Activated CD4-positive, alpha-beta T cell treated with anti-CD3 and anti-CD28 coated beads, Interleukin-2, amount 50 U/mL, for 1 hour (primary cell): ENCODE measurements at places on chromosomes 4 and X.

DNA sequence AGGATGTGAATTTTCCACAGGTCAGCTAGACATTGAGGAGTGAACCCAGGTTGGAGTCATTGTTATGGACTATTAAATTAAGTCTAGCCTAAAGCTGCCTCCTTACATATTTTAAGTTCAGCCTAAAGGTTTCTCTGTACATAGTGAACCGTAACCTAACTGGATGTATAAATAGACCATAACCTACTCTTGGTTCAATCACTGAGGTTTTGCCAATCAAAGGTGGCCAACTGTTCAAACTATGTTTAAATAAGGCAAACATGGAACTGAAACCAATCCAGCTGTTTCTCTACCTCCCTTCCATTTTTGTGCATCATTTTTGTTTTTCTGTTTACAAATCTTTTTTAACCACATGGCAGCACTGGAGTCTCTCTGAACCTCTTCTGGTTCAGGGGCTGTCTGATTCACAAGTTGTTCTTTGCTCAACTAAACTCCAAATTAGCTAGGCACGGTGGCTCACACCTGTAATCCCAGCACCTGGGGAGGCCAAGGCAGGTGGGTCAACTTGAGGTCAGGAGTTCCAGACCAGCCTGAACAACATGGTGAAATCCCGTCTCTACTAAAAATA, 43.9 kb upstream of the SFRP2 start:
- DNase-seq, result no peak

GRCh38 chr4:3430524-3430923, 11.2 kb upstream of the HGFAC start:
- no peak for DNase-seq

- DNase-seq, result no peak
Measured at GRCh38 chr4:80931631-80932081, 98.9 kb upstream of the BMP3 start.

DNA sequence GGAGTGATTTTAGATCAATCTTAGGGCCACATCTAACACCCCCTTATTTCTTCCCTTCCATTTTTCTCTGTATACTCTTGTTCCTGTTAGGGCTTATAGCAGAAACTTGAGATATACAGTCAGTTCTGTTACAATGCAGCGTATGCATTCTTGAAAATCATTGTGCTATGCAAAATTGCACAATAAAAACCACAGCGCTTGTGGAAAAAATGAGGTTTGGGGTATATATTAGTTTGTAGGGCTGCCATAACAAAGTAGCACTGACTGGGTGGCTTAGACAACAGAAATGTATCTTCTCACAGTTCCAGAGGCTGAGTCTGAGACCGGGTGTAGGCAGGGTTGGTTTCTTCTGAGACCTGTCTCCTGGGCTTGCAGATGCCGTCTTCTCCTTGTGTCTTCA, 59.0 kb downstream of the WWC2 start:
- no peak for DNase-seq

DNA sequence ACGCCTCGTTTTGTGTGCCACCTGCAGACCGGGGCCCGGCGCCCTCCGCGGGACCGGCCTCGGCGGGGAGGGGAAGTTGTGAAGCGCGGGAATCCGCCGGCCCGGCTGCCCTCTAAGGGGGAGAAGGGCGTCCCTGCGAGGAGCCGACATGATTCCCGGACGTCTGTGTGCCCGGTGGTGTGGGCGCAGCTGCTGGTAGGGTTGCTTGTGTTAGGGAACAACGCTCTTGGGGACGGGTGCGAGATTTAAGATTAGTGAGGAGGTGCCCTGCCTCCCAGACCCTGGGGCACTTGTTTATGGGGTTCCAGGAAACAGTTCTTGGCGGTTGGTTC, 627 bp downstream of the CDKN2AIP start:
- no peak for DNase-seq

- no peak for DNase-seq
Measured at GRCh38 chrX:2188840-2189239, 311.9 kb downstream of the DHRSX start.

GRCh38 chr4:69831646-69832325, 28.2 kb downstream of the SULT1E1 start:
- DNase-seq, result no peak

- DNase-seq, result no peak
Measured at GRCh38 chr4:159006202-159006601, 96.7 kb upstream of the RAPGEF2 start.

- DNase-seq, result no peak
Measured at GRCh38 chrX:110062919-110063318, 60.0 kb downstream of the TMEM164 start.

DNA sequence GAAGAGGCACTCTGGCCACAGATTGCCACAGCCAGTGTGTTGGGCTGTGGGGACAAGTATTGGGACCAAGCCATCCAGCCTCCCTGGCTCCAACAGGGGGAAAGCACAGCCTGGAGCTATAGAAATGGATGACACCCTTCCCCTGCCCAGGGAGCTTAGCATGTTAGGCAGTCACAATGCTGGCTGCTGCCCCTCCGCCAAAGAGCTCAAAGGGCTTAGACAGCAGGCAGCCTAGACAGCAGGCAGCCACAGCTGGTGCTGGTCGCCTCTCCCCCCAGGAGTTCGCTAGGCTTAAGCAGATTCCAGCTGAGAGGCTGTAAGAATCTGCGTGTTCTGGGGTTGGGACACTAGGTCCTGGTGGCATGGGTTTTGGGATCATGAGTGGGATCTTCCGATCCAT, 94.5 kb upstream of the MXRA5 start:
- no peak for DNase-seq

GRCh38 chr4:3108211-3108610, 33.7 kb downstream of the HTT start:
- no peak for DNase-seq

DNA sequence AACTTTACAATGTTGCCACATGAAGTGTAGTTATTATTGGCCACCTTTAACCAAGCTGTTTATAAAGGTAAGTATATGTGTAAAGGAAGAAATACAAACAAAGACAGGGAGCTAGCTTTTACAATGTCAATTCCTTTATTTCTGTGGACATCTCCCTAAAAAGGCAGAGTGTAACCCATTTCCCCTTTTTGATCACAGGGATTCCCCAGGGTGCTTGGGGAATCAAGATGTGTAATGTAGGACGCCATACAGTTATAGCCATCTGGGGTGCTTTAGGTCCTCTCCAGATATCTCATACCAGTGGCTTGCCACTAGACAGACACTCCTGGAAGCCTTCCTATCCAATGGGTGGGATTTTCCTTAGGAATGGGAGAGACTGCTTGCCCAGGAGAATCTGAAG, 4.2 kb upstream of the CUL4B start:
- DNase-seq, result no peak

DNA sequence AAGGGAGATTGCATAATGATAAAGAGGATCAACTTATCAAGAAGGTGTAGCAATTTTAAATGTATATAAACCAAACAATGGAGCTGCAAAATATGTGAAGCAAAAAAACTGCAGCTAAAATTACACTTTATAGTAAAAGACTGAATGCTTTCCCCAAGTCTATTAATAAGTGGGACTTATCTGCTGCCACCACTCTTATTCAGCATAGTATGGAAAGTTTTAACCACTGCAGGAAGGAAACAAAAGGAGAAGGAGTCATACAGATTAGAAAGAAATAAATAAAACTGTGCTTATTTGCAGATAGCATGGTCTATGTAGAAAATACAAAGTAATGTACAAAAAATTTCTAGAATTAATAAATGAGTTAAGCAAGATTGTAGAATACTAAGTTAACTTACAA, 94.1 kb upstream of the GK2 start:
- no peak for DNase-seq

- DNase-seq, result no peak
Measured at GRCh38 chr4:152278505-152279233, 257.2 kb downstream of the FBXW7 start.

GRCh38 chrX:53494436-53494835, 60.3 kb upstream of the HSD17B10 start:
- DNase-seq, result no peak

- DNase-seq, result no peak
Measured at GRCh38 chr4:70721747-70722146, at the start of gene RUFY3. Gene RUFY3 (plus strand): TSS chr4:70721964. CDS start chr4:70722574, 610 bp downstream.

GRCh38 chr4:164571593-164572390, 182.1 kb upstream of the SMIM31 start:
- DNase-seq, result no peak

DNA sequence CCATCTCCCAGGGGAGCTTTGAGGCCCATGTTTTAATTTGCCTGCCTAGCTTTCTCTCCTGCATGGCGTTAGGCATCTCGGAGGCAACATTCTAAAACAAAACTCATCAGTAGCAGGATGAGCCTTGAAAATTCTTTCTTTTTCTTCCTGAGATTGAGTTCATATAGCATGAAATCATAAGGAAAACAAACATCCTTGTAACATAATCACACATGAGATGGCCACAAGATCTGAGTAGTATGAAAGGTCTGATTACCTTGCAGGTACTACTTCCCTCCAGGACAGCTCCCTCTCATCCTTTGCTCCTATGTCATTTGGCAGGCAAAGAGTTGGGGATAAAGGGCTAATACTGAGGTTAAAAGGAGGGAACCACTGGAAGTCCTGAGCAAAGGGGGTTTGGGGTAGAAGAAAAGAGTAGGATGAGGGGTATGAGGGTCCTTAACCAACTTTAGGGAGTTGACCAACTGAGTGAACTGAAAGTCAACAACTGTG, 37.5 kb upstream of the CXCL8 start:
- no peak for DNase-seq

DNA sequence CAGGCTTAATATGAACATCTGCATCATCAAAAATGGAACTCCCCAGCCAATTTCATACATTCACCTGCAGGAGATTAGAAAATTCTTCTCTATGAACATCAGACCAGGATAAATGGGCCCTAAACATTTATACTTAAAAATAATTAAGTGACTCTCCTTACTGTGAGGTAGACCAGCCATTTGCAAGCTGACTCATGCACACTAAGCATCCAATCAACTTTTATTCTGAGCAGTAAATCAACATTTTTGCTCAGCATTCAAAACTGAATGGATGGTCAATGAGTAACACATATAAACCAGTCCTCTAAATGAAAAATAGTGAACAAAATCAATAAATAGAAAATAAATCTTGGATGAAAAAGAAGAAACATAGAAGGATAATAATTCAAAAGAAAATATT, 19.9 kb upstream of the PCDH10 start:
- no peak for DNase-seq

DNA sequence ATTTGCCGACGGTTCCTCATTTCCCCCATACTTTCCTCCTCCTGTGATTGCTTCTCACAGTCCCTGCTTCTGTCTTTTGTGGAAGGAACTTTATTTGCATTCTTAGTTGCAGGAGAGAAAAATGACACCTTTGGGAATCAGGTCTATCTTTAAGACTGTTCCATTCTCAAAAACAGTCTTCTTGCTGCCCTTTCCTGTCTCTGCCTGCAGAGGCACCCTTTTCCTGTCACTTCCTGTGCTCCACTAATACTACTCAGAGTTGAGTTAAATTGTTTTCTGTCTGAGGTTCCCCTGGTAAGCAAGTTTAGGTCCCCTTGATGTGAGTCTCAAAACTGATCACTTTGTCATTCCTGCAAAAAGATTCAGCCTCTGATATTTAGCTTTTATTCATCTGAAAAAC, 208.8 kb upstream of the CLNK start:
- DNase-seq, result no peak

- no peak for DNase-seq
Measured at GRCh38 chr4:27066591-27066990, 205.9 kb downstream of the STIM2 start.

GRCh38 chr4:169256856-169257761, 13.6 kb downstream of the SH3RF1 start:
- no peak for DNase-seq

DNA sequence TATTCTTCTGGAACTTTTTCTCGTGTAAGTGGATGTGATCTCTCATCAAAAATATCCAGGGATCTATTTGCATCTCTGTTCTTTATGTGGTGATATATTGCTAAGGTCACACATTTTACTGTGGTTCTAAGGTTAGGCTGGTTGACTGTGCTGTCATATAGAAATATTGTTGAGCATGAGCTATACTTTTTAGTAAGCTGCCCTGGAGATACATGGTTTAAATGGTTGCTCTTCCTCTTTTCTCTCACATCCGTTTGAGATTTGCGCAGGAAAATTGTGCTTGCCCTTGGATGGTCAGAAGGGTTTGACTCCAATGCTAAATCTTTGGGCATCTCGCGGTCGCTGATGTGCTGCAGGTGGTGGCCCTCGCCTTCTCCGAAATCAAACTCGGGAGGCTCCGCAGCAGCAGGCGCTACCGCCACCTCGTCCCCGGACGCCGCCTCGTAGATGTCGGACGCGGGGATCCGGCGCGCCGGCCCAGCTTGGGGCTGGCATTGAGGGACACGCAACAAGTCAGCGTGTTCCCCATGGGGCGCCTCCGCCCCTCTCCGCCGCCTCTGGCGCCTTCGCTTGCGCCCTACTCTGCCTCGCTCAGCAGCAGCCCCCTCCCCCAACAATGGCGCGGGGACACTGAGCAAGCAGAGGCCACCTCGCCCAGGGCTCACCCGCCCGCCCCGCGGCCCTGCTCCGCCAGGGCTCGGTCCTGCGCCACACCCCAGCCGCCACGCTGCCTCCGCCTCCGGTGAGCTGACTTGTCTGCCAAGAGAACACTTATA, 154.5 kb downstream of the MSN start:
- peak; percentile 29 for DNase-seq

DNA sequence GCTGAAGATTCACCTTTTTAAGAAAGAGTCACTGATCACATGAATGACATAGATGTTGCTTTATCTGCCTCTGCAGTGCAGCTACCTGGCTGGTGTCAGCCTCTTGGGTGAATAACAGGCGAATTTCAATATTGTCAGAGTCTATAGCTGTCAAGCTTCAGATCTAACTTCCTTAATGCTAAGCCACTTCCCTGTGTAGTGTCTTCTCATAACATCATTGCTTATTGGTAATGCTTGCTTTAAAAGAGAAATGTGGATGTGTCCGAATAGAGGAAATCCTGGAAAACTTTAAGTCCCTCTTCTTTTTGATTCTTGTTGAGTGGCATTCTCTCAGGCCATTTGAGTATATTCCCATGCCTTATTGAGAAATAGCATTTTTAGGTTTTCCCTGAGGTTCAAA, 7.3 kb upstream of the IGFBP7 start:
- DNase-seq, result no peak

DNA sequence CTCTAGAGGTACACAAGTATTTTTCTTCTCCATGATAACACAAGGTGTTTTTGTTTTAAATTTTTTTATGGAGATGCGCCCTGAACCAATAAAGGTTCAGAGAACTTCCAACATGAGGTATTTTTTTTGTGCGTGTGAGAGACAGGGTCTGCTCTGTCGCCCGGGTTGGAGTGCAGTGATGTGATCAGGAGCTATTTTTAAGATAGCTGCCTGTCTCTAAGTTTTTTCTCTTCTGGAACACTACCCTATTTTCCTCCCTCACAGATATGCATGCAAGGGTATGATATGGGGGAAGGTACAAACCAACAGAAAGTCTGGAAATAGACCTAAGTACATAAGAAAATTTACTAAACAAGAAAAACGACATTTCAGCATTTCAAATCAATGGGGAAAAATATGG, 3.0 kb downstream of the GCNA start:
- no peak for DNase-seq
